ENCODE measurements at places on chromosomes 7 and 10. TPM values are rescaled to one million over a fixed set of nuclear protein-coding genes. Genes with fewer than 3 reads are reported as not detected.

Gene IRF5
- total RNA-seq: not detected

GRCh38 chr7:94623820-94624219 is 32.1 kb downstream of the SGCE start:
- no peak for DNase-seq

DNA sequence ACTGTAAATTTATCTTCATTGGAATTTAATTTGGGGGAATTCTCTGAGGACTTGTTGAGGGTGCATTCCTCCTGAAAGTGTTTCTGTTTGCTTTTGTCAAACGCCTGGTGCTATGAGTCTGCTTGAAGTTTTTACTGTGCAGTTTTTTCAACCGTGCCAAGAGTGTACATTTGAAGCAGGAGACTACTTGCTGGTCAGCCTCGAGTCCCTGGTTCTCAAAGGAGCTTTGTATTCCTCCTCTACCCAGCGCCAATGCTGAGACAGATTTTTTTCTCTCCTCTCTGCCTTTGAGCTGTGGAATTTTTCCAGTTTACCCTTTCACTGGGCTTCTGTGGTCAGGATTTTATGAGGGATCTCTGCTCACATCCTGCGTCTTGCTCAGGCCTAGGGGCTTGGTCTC is 62.1 kb downstream of the NPY start:
- DNase-seq: no peak

GRCh38 chr7:46909601-46910051 is 672.3 kb downstream of the TNS3 start:
- no peak for DNase-seq

Gene KCNIP2
- 0.58 TPM for total RNA-seq

GRCh38 chr7:27793780-27794179 is 53.8 kb downstream of the TAX1BP1 start:
- DNase-seq: no peak

- DNase-seq: no peak
Measured at GRCh38 chr10:43392748-43393147, 16.2 kb downstream of the HNRNPF start.

- DNase-seq: peak; percentile 41
Measured at GRCh38 chr7:30276203-30276900, 8.0 kb upstream of the ZNRF2 start.

Gene MRC1
- total RNA-seq: not detected

DNA sequence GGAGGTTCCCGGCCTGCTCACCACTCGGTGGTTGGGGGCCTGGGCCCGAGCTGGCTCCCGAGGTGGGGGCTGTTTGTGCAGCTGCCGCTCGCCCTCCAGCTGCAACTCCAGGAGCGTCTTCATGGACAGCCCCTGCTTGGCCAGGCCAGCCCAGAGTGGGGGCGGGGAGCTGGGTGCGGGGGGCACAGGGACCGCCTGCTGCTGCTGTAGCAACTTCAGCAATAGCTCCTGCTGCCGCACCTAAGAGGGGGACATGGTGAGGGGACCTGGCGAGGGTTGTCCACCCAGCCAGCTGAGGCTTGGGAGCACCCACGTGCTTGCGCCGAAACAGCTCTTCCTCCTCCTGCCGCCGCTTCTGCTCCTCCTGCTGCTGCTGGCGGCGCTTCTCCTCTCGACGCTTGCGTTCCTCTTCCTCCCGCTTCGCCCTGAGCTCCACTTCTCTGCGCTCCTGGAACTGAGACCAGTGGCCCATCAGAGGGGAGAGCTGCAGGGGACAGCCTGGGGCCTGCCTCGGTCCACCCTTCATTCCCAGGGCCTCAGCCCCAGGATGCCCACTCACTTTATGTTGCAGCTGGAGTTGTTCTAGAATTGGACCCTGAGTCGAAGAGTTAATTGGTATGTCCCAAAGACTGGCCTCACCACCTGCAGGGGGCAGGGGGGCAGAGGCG is 9.6 kb downstream of the GNB2 start:
- DNase-seq: no peak

DNA sequence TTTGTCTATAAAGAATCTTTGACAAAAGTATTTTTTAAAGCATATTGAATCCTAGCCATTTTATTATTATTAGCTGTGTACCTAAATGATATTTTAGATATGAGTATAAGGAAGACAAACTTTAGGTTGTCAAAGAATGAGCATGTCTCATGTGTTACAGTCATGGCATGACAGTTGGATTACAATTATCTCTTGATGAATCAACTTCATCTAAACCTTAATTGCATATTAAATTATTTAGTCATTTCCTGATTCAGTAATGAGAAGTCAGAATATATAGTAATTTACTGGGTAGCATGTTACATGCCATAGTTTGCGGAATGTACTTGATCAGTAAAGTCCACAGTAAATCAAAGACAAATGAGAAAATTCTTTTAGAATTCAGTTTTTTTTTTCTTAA is 59.2 kb downstream of the MAPK8 start:
- DNase-seq: no peak

Gene NEUROD6
- not detected for total RNA-seq

Gene VAX1
- not detected for total RNA-seq

GRCh38 chr7:142440906-142441411 is 183.1 kb upstream of the PRSS58 start:
- DNase-seq: no peak

- no peak for DNase-seq
Measured at GRCh38 chr10:87054373-87055295, 34.5 kb downstream of the FAM25A start.

DNA sequence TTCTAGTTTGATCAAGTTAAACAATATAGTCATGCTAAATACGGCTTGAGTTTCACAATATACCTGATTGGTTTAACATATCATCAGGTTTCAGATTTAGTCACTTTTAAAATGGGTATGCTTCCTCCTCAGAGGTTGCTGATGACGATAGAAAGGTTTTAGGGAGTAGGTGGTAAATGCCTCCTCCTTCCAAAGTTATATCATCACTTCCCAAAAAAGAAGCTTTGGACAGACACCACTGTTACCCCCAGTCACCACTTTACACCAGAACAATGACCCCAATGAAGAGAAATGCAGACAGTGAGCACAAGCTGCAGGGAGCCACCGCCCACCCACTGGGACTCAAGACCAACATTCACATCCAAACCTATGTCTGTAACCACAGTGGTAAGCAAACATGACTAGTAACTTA is 244.6 kb downstream of the SORCS1 start:
- DNase-seq: no peak

DNA sequence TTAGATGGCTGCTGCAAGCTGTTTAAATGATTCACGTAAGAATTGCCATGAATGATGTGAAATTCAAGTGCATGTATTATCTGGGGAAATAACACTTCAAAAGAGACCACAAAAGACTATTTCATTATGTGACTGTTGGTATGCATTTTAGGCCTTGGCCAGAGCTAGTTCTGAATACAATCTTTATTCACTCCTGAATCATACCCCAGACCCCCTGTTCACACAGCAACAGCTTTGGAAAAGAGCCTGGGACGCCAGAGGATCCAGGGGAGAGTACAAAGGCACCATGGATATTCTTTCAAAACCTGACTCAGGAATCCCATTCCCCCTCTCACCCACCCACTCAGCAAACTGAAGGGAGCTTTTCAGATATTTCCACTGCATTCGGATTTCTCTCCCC is 377.1 kb upstream of the DPP6 start:
- DNase-seq: no peak
